A549 treated with dexamethasone at 1 μM for 4 hours (cell line): ENCODE measurements at places on chromosomes 16 and 17. TPM values are rescaled to one million over a fixed set of nuclear protein-coding genes. Genes with fewer than 3 reads are reported as not detected.

CCL3 gene
- not detected in 5 replicates for total RNA-seq

SGCA gene
- total RNA-seq: 0.54 to 2.3 TPM (median 1.2 TPM) in 5 replicates

CCL17 gene
- total RNA-seq: not detected in 5 replicates

COQ7 gene
- total RNA-seq: 21.4 to 28.0 TPM (median 23.9 TPM) in 5 replicates

HCRT gene
- total RNA-seq: not detected in 5 replicates

SHBG gene
- 0.27 to 0.56 TPM (median 0.43 TPM) in 5 replicates for total RNA-seq

ALDH3A2 gene
- 146 to 202 TPM (median 177 TPM) in 5 replicates for total RNA-seq

FBXL20 gene
- total RNA-seq: 6.4 to 10.0 TPM (median 8.0 TPM) in 5 replicates

NGFR gene
- 0.70 to 1.4 TPM (median 0.92 TPM) in 5 replicates for total RNA-seq

ST6GALNAC1 gene
- total RNA-seq: 0.14 to 0.75 TPM (median 0.52 TPM) in 5 replicates

RNF157 gene
- total RNA-seq: 9.1 to 12.6 TPM (median 12.4 TPM) in 5 replicates

PSMD12 gene
- total RNA-seq: 105 to 115 TPM (median 106 TPM) in 5 replicates

MEOX1 gene
- total RNA-seq: not detected in 5 replicates

ITPRIPL2 gene
- total RNA-seq: 11.6 to 19.2 TPM (median 18.4 TPM) in 5 replicates

PIMREG gene
- 38.2 to 48.3 TPM (median 42.4 TPM) in 5 replicates for total RNA-seq

TBC1D3E gene
- not detected in 5 replicates for total RNA-seq

SLC5A10 gene
- 0.14 to 0.21 TPM (median 0.19 TPM) in 5 replicates for total RNA-seq

TBKBP1 gene
- 3.6 to 5.6 TPM (median 4.5 TPM) in 5 replicates for total RNA-seq

PSMB10 gene
- 37.3 to 47.5 TPM (median 39.7 TPM) in 5 replicates for total RNA-seq

MYO15B gene
- 31.9 to 58.4 TPM (median 48.6 TPM) in 5 replicates for total RNA-seq

SCN4A gene
- 0.02 to 0.08 TPM (median 0.07 TPM) in 5 replicates for total RNA-seq

TNFSF12 gene
- 6.8 to 12.9 TPM (median 12.1 TPM) in 5 replicates for total RNA-seq

KRT12 gene
- total RNA-seq: not detected in 5 replicates

WDR45B gene
- total RNA-seq: 89.2 to 98.0 TPM (median 95.1 TPM) in 5 replicates
